ENCODE measurements at places on chromosomes 6 and 20. TPM values are rescaled to one million over a fixed set of nuclear protein-coding genes. Genes with fewer than 3 reads are reported as not detected.
A peak's percentile ranks its signal among the peaks of the same experiment; 100 is the strongest.

DNA sequence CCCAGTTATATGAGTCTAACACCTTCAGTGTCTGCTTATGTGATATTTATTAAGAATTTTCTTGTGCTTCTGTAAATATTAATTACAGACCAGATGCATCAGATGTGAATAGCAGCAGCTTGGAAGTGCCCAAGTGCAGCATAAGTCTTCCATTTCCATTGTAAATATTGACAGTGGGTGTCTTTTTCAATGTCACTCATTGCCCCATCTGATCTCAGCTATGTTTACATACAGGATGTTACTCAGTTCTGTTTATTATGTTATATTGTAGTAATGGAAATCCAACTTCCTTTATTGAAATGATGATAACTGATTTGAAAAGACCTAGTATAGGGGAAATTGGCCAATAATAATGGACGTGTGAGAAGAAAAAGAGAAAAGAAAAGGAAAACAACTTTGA, 296.7 kb downstream of the SAMD5 start:
- H3K4me1 ChIP-seq: no peaks in the 10 kb centered on the region
- no peak overlapping the region for H3K4me3 ChIP-seq
- DNase-seq: no peak
- no peaks in the 10 kb centered on the region for H3K36me3 ChIP-seq

GRCh38 chr6:64902596-64902995, 804.4 kb downstream of the EYS start:
- no peak for DNase-seq
- H3K4me1 ChIP-seq: no peaks in the 10 kb centered on the region
- no peak overlapping the region for H3K4me3 ChIP-seq
- H3K27ac ChIP-seq: no peak overlapping the region
- H3K36me3 ChIP-seq: no peaks in the 10 kb centered on the region

GRCh38 chr6:156306531-156306930, 470.6 kb upstream of the ARID1B start:
- H3K27ac ChIP-seq: no peak overlapping the region
- H3K4me3 ChIP-seq: no peak overlapping the region
- no peaks in the 10 kb centered on the region for H3K36me3 ChIP-seq
- no peaks in the 10 kb centered on the region for H3K27me3 ChIP-seq
- no peaks in the 10 kb centered on the region for H3K4me1 ChIP-seq

GRCh38 chr20:2911200-2911599, 37.9 kb downstream of the PTPRA start:
- H3K27me3 ChIP-seq: no peaks in the 10 kb centered on the region
- no peaks in the 10 kb centered on the region for H3K36me3 ChIP-seq

DNA sequence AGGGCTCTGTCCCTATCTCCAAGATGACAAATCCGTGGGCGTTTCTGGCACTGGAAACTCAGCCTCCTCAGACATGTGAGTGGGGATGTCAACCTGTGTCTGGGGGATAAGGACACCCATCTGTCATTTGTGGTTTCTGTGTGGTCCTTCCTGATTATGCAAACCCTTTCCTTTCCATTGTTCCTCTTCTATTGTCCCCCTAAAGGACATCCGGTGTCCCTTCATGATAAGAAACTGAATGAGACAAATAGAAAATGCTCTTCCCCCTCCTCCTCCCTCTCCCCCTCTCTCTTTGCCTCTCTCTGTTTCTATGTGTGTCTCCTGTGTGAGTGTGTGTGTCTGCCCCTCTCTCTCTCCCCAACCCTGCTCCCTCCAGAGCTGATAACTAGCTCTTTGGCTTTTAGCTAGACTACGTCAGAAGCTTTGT, 11.5 kb upstream of the GLP1R start:
- H3K27me3 ChIP-seq: peaks cover 28% of the 10 kb centered on the region
- H3K4me3 ChIP-seq: no peak overlapping the region
- H3K4me1 ChIP-seq: no peaks in the 10 kb centered on the region
- H3K27ac ChIP-seq: no peak overlapping the region
- no peak for DNase-seq
- H3K36me3 ChIP-seq: no peaks in the 10 kb centered on the region

GRCh38 chr6:25217829-25218228, 61.3 kb upstream of the CARMIL1 start:
- H3K4me1 ChIP-seq: no peaks in the 10 kb centered on the region
- H3K27me3 ChIP-seq: no peaks in the 10 kb centered on the region
- no peak overlapping the region for H3K4me3 ChIP-seq
- H3K36me3 ChIP-seq: no peaks in the 10 kb centered on the region

- no peaks in the 10 kb centered on the region for H3K27me3 ChIP-seq
- H3K4me1 ChIP-seq: no peaks in the 10 kb centered on the region
These were observed 38.5 kb upstream of the MLIP start for GRCh38 chr6:54072635-54073313.

- H3K4me1 ChIP-seq: peaks cover 30% of the 10 kb centered on the region
- DNase-seq: peak; percentile 17
- peak overlapping the region; percentile 81 for H3K27ac ChIP-seq
- no peak overlapping the region for H3K4me3 ChIP-seq
- H3K36me3 ChIP-seq: no peaks in the 10 kb centered on the region
- H3K27me3 ChIP-seq: no peaks in the 10 kb centered on the region
These were observed 250.1 kb downstream of the ATXN1 start for GRCh38 chr6:16511040-16511660.

DNA sequence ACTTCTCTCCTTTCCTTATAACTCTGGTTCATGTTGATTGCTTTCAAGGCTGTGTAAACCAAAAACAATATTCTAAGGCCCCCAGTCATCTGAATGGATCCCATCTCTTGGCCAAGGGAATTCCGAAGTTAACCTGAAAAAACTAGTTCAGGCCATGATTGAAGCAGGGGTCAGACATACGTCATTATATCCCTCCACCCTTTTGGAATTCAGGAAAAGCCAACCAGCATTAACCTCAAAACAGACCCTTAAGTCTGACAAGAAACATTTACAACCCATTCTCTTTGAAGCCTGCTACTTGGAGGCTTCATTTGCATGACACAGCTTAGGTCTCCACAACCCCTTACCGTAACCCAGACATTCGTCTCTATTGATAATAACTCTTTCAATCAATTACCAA, 39.7 kb downstream of the SLC26A8 start:
- H3K36me3 ChIP-seq: no peaks in the 10 kb centered on the region
- no peak overlapping the region for H3K4me3 ChIP-seq
- DNase-seq: no peak
- no peaks in the 10 kb centered on the region for H3K4me1 ChIP-seq

GRCh38 chr20:38092915-38093314, 59.4 kb downstream of the RPRD1B start:
- H3K36me3 ChIP-seq: peaks cover 22% of the 10 kb centered on the region
- H3K4me3 ChIP-seq: no peak overlapping the region
- no peak for DNase-seq
- peaks cover 7% of the 10 kb centered on the region for H3K4me1 ChIP-seq
- H3K27me3 ChIP-seq: no peaks in the 10 kb centered on the region
- peak overlapping the region; percentile 75 for H3K27ac ChIP-seq

DNA sequence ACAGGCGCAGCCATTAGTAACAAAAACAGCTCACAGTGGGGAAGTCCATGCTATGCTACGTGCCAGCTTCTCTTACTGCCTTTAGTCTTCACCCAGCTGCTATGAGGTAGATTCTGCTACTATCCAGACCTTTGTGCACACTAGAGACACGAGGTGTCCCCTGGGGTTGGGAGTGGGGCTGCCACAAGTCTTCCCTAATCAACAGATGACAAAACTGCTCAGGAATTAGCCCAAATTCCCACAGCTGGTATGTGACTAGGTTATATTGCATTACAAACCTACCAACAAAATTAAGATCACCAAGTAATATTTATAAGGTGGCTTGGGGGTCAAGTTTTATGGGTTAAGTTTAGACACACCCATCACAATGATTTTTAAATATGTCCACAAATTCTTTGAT, 63.3 kb downstream of the PSMB1 start:
- no peak overlapping the region for H3K4me3 ChIP-seq
- H3K27me3 ChIP-seq: peaks cover 29% of the 10 kb centered on the region
- no peaks in the 10 kb centered on the region for H3K36me3 ChIP-seq
- H3K4me1 ChIP-seq: peaks cover 2% of the 10 kb centered on the region
- no peak overlapping the region for H3K27ac ChIP-seq

DNA sequence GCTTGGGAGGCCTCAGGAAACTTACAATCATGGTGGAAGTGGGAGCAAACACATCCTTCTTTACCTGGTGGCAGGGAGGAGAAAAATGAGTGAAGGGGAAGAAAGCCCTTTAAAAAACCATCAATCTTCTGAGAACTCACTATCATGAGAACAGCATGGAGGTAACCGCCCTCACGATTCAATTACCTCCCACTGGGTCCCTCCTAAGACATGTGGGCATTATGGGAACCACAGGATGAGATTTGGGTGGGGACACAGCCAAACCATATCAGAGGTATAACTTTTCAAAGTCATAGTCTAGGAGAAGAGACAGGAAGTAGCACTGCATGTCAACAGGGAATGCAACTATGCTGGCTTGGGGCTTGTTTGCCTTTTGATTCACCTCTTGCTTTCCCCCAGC, 59.9 kb upstream of the DTNBP1 start:
- H3K4me1 ChIP-seq: no peaks in the 10 kb centered on the region
- H3K27me3 ChIP-seq: peaks cover 10% of the 10 kb centered on the region
- DNase-seq: no peak
- no peak overlapping the region for H3K27ac ChIP-seq

- H3K27ac ChIP-seq: peak overlapping the region; percentile 92
- peaks cover 29% of the 10 kb centered on the region for H3K4me1 ChIP-seq
- H3K27me3 ChIP-seq: no peaks in the 10 kb centered on the region
- no peak for DNase-seq
- no peaks in the 10 kb centered on the region for H3K36me3 ChIP-seq
These were observed 31.6 kb upstream of the EZR start for GRCh38 chr6:158850807-158851115.

GRCh38 chr6:156967852-156968251, 190.7 kb downstream of the ARID1B start:
- peaks cover 27% of the 10 kb centered on the region for H3K4me1 ChIP-seq
- H3K27me3 ChIP-seq: no peaks in the 10 kb centered on the region
- no peak overlapping the region for H3K4me3 ChIP-seq

GRCh38 chr20:4713401-4713800, 8.3 kb upstream of the PRND start:
- no peak overlapping the region for H3K4me3 ChIP-seq
- H3K36me3 ChIP-seq: peaks cover 3% of the 10 kb centered on the region
- H3K27ac ChIP-seq: no peak overlapping the region

- H3K27me3 ChIP-seq: no peaks in the 10 kb centered on the region
- H3K4me3 ChIP-seq: no peak overlapping the region
- no peaks in the 10 kb centered on the region for H3K36me3 ChIP-seq
- peaks cover 17% of the 10 kb centered on the region for H3K4me1 ChIP-seq
These were observed 36.2 kb upstream of the ZMYND8 start for GRCh38 chr20:47392721-47393073.

DNA sequence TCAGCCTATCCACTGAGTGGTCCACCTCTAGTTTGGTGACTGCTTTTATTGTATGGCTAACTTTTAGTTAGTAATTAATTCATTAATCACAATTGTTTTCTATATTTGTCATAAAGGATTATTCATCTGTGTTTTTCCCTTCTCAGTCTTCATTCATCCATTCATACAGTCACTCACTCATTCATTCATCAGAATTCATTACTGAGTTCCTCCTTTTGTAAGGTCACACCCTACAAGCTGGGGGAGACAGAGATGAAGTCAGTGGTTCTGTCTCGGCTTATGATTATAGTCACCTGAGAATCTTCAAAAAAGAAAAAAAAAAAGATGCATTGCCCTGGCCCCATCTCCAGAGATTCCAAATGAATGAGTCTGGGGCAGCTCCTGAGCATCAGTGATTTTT, 257.1 kb downstream of the ADGB start:
- H3K36me3 ChIP-seq: no peaks in the 10 kb centered on the region
- no peak overlapping the region for H3K4me3 ChIP-seq
- no peak overlapping the region for H3K27ac ChIP-seq
- no peak for DNase-seq

- DNase-seq: no peak
- H3K4me1 ChIP-seq: peaks cover 44% of the 10 kb centered on the region
- H3K4me3 ChIP-seq: no peak overlapping the region
- no peaks in the 10 kb centered on the region for H3K36me3 ChIP-seq
- no peaks in the 10 kb centered on the region for H3K27me3 ChIP-seq
These were observed 19.4 kb downstream of the PKIG start for GRCh38 chr20:44601801-44602204.

GRCh38 chr6:141123497-141123896, 1009.2 kb upstream of the GJE1 start:
- H3K27ac ChIP-seq: no peak overlapping the region
- H3K4me1 ChIP-seq: no peaks in the 10 kb centered on the region
- no peak overlapping the region for H3K4me3 ChIP-seq
- peaks cover 9% of the 10 kb centered on the region for H3K27me3 ChIP-seq
- no peaks in the 10 kb centered on the region for H3K36me3 ChIP-seq

GRCh38 chr6:46687619-46688097, at the start of gene TDRD6:
Gene TDRD6, plus strand, starts transcription at chr6:46687885. Its CDS starts 244 bp downstream, at chr6:46688129.
- H3K27ac ChIP-seq: no peak within 1 kb of the TSS
- peak; percentile 50 for DNase-seq
- H3K4me1 ChIP-seq: no peaks in the 10 kb centered on the region
- H3K27me3 ChIP-seq: peaks cover 6% of the 10 kb centered on the region
- no peaks in the 10 kb centered on the region for H3K36me3 ChIP-seq
- H3K4me3 ChIP-seq: no peak within 1 kb of the TSS

GRCh38 chr6:56637640-56638039, 5.0 kb downstream of the DST start:
- H3K4me1 ChIP-seq: no peaks in the 10 kb centered on the region
- no peaks in the 10 kb centered on the region for H3K36me3 ChIP-seq
- no peak overlapping the region for H3K4me3 ChIP-seq
- H3K27ac ChIP-seq: no peak overlapping the region

DNA sequence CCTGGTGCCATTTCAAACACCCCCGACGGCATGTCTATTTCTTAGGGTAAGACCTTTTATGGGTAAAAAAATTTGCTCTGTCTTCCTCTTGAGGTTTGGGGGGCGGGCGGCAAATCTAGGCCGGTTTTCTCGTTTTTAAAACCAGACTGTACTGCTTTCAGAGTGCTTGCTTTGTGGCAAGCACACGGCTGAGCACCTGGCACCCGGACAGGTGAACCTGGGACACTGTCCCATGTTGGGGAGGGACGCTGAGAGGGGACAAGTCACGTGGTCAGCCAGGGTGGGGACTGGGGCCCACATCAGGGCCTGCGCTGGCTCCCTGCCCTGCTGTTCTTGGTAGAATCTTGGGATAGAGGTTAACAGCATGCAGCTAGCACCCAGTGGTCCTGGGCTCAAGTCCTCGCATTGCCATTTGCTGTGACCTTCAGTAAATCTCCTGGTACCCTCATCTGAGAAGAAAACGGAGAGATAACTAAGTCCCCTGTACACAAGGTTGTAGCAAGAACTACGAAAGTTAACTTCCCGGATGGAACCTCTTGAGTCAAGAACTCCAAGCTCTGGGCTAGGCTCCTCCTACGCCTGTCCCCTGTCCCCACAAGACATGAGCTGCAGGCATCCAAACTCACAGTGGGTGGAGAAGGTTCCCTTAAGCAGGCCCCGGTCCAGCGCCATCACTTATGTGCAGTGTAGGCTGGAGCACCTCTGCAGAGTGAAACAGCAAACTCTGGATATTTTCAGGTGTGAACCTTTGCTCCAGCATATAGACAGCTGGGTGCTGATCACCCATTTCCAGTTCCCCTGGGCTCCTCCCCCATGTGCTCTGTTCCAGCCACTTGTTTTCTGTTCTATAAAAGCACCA, 41.7 kb downstream of the PMEPA1 start:
- H3K4me3 ChIP-seq: no peak overlapping the region
- no peaks in the 10 kb centered on the region for H3K27me3 ChIP-seq
- no peak for DNase-seq
- H3K4me1 ChIP-seq: peaks cover 20% of the 10 kb centered on the region

FAM209B gene
- 4.4 TPM for total RNA-seq

WFDC10B gene
- not detected for total RNA-seq

FBXO5 gene
- 7.8 TPM for total RNA-seq

HFE gene
- total RNA-seq: 1.3 TPM

MYL9 gene
- not detected for total RNA-seq

HLA-DMB gene
- total RNA-seq: 23.0 TPM

HCRTR2 gene
- not detected for total RNA-seq

CLPSL2 gene
- total RNA-seq: not detected

CDSN gene
- total RNA-seq: not detected

GTSF1L gene
- total RNA-seq: 0.73 TPM

DEK gene
- 103 TPM for total RNA-seq
